Astrocyte of the spinal cord (primary cell): ENCODE measurements at places on chromosomes 7 and 10.

GRCh38 chr10:120394446-120394845 lies 62.6 kb upstream of the PLPP4 start:
- peak; percentile 61 for DNase-seq

- no peak for DNase-seq
Measured at GRCh38 chr10:123295644-123296043, 141.4 kb downstream of the BUB3 start.

GRCh38 chr7:47402941-47403866 lies 178.7 kb downstream of the TNS3 start:
- peak; percentile 54 for DNase-seq

DNA sequence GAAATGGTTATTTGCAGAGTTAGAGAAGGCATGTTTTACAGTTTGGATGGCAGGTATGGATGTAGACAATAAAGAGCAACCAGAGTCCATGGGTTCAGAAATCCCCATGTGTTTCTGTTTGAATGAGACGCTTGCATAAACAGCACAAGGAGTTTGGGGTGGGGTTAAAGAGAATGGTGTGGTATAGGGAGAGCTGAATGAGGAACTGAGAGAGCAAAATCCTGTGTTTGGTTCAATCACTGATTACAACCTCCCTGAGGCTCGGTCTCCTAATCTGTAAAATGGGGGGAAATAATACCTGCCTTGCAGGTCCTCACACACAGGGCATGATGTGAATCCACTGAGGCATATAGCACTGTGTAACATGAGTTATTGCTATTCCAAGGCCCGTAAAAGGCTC lies 23.7 kb downstream of the CAV1 start:
- no peak for DNase-seq

- DNase-seq: no peak
Measured at GRCh38 chr7:47192978-47193377, 388.9 kb downstream of the TNS3 start.

GRCh38 chr7:120873401-120873800 lies 15.5 kb upstream of the TSPAN12 start:
- peak; percentile 2 for DNase-seq
